ENCODE measurements at places on chromosomes 6 and 20. TPM values are rescaled to one million over a fixed set of nuclear protein-coding genes. Genes with fewer than 3 reads are reported as not detected.

DNA sequence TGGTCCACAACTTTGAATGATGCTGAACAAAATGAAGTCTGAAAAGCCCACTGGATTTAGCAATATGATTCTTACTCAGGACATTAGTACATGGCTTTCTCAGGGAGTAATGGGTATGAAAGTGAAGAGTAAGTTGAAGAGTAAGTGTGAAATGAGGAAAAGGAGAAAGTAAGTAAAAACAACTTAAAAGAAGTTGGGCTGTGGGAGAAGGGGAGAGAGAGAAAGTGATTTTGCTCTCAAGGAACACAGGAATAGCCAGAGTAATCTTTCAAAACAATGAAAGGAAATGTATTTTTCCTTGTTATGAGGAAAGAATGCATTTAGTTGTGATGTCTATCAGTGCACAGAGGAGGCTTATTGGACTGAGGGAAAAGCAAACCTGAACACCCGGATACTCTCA, 39.8 kb upstream of the NKAIN2 start:
- DNase-seq = no peak

MYH7B gene
- 0.33 TPM for total RNA-seq

DNA sequence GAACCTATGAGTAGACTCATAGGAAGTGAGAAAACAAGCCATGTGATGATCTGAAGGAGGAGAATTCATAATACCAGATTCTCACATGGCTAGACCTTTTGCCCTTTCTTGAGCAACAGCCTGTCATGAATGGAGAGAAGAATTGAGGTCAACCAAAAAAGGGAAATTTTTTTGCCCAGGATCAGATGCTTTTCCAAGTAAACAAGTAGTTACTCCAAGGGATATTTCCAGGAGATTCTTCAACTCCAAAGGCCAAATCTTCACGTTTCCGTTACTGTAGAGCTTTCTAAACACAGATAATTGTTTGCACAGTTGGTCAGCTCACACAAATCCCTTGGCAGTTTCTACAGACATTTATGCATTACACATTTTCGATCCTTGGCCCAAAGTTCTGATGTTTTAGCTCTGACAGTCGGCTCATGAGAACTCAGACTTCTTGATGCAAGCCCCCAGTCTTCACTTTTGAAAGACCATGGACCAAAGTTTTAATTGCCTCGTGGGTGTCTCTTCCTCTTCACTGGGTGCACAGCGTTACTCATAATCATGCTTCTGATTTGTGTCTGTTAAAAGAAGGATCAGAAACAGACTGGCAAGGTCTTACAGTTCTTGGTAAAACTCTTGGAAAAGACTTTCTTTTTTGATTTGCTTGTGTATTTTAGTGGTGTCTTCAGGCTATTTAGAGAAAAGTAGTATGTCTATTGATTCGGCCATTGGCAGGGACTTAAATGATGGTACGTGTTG, 115.0 kb downstream of the TSHZ2 start:
- no peak for DNase-seq

TNF gene
- total RNA-seq = 114 TPM

Measured in activated naive CD8-positive, alpha-beta T cell treated with anti-CD3 and anti-CD28 coated beads for 36 hours (primary cell).